Fibroblast of the aortic adventitia (primary cell): ENCODE measurements at places on chromosomes 6 and 20. TPM values are rescaled to one million over a fixed set of nuclear protein-coding genes. Genes with fewer than 3 reads are reported as not detected.

GRCh38 chr20:52270001-52270606 is 78.5 kb upstream of the ZFP64 start:
- no peak for DNase-seq

- no peak for DNase-seq
These were observed 11.9 kb downstream of the KIF25 start for GRCh38 chr6:168009331-168009730.

- DNase-seq = no peak
These were observed 9.9 kb downstream of the PSMG4 start for GRCh38 chr6:3268680-3269079.

DNA sequence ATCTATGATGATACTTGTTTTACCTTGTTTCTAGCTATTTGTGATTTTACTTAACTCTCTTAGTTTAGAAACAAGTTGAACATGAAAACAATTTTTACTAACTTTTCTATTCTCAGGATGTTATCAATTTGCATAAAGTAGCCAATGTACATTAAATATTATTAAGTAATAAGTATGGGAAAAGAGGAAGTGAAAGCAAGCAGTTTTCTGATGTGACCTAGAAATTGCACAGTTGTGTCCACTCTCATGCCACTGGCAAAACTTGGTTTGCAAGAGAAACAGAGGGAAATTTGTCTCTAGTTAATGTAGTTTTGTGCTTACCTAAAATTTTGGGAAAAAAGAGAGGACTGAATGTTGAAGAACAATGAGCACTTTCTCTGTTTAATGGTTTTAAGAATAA is 19.2 kb upstream of the TSPYL1 start:
- no peak for DNase-seq

TRIM10 gene
- not detected in 2 replicates for total RNA-seq

DNA sequence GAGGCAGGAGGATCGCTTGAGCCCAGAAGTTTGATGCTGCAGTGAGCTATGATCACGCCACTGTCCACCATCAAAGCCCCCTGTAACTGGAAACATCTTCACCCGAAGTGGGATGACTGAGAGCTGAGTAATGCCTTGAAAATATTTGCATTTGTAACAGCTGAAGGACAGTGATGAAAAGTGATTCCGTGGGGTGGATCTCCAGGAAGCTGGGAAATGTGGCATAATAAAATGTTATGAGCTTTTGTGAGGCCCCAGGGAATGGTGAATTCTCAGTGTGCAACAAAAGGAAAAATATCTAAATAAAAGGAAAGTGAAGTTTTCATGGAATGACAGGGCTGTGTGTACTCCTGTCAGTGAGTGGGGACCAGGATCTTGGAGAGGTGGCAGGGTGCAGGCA is 92.0 kb downstream of the JAG1 start:
- no peak for DNase-seq

DNA sequence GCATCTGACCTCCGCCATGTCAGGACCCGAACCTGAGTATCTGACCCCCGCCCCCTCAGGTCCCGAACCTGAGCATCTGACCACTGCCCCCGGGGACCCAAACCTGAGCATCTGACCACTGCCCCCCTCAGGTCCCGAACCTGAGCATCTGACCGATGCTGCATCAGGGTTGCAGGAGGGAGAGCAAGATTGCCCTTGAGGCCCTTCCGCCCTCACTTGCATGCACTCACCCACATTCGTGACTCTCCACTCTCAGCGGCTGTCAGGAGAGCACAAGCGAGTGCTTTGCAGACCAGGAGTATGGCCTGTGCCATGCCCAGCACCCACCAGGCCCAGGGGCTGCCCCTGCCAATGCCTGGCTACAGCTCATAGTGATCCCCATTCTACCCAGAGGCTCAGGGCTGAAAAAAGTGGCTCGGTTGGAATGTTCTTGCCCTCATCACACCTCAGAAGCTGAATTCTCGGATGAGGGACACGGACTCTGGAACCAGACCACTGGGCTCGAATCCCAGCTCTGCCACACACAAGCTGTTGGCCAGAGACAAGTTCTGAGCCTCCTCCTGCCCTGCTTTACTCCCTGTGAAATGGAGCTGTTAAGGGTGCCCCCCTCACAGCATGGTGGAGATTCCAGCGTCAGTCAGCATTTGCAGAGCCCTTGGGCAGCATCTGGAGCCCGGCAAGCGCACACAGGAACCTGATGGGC is 82.1 kb downstream of the DLL1 start:
- no peak for DNase-seq

DNA sequence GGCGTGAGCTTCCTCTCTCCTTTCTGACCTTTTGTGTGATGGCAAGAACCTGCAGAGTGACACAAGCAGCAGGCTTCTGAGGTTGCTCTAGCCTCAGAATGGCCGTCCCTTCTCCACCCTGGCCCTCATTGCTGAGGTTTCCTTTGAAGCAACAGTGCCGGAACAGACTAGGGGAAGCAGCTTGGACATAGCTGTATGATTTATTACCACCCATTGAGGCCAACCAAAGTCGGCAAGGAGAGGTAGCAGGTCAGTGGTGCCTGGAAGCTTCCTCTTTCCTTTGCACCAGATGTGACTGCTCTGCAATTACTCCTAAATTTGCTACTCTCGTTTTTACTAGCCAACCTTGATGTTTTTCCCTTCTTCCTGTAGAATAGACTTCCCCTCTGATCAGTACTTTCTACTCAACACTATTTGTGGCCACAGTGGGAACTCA is 31.4 kb downstream of the PTPN1 start:
- DNase-seq = no peak

GRCh38 chr6:7424967-7425807 is 35.6 kb downstream of the RIOK1 start:
- DNase-seq = peak; percentile 64

SLC32A1 gene
- not detected in 2 replicates for total RNA-seq

HAO1 gene
- total RNA-seq = not detected in 2 replicates

DNA sequence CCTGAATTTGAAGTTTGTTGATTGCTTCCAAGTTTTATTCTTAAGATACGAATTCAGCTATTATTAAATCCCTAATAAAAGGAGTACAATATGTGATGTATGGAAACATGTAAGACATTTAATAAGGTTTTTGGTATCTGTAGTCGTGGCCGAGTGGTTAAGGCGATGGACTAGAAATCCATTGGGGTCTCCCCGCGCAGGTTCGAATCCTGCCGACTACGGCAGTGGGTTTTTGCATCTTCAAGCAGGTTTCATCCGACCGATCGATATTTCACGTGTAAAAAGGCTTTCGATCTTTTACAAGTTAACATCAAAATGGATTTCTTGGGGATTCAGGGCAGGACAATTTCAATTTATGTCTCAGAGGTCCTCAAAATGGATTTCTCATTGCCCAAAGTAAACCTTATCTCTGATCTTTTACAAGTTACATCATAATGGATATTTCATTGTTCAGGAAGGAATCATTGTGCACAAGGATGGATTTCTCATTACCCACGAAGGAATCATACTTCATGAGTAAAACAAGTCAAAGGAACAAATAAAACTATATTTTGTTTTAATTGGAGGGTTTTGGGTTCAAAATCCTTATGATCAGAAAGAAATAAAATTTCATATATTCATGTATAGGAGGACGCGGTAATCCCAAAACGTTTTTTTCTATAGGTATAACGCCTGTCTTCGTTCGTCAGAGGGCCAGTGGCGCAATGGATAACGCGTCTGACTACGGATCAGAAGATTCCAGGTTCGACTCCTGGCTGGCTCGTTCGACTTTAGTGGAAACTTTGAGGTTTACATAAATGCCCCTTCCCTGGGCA is 37.3 kb upstream of the BTN3A2 start:
- peak; percentile 85 for DNase-seq

FHL5 gene
- total RNA-seq = not detected in 2 replicates

DNA sequence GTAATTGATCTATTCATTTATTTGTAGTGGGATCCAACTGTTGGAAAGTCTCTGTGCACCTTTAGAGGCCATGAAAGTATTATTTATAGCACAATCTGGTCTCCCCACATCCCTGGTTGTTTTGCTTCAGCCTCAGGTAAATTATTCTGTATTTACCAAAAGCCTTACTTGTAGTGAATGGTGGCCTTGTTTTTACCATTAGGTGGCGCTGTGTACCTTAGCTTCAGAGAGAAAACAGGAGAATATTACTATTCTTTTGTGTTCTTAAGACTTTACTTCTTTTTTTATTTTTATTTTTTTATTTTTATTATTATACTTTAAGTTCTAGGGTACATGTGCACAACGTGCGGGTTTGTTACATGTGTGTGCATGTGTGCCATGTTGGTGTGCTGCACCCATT is 23.7 kb downstream of the PEX7 start:
- DNase-seq = peak; percentile 82

- peak; percentile 64 for DNase-seq
These were observed 261.4 kb upstream of the JARID2 start for GRCh38 chr6:14984519-14984853.

COL19A1 gene
- total RNA-seq = under 0.01 and 0.09 TPM in 2 replicates

- peak; percentile 4 for DNase-seq
These were observed 33.8 kb upstream of the AKAP12 start for GRCh38 chr6:151205721-151206600.

DNA sequence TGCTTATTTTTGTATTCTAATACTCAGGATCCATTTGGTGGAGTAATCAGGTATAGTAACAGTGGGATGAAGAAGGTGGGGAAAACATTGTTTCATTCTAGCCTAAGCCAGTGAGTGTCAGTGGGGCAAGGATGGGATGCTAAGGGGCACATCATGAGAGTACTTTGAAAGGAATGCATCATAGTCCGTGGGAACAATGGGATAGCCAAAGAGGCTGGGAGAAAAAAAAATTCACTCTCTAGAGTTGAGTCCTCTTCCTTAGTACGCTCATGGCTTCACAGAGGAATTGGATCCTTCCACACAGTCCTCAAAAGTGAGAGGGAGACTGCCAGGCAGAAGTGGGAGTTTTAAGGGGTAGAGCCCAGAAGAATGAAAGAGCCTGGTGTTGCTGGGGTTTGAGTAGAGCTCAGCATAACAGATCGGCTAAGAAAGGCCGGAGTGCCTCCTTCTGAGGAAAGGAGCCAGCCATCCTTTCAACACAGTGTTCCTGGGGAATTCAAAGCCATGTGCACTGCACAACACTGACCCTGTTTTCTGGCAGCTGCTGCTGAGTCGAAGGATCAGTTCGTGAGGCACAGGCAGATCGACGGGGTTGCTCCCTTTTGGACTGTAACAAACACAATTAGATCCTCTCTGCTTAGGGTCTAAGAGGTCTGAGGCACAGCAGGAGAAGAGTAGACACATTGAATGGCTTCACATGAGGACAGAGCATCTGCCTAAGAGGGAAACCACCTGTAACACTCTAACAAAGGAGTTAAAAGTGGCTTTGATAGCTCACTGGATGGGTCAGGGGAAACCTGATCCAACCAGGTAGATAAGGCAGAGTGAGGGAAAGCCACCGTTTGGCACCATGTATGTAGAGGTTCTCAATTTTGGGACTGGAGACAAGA is 61.2 kb downstream of the ELOVL5 start:
- peak; percentile 24 for DNase-seq

DNA sequence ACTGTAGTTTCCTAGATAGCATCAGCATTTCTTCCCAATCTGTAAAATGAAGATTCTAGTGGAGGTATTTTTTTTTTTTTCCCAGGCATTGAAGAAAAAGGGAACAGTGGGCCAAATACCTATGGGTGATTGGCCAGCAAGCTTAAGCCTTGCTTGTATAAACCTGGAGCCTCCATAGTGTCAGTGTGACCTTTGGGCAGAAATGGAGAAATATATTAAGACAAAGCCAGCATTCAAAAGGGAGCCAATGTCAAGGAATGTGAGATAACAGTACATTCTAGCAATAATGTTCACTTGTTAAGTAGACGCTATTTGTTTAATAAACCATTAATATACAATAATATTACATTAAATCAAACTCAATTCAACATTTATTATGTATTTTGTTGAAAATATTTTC is 275.4 kb downstream of the FOXA2 start:
- DNase-seq = no peak

- DNase-seq = no peak
These were observed 66.5 kb downstream of the EPM2A start for GRCh38 chr6:145668844-145669243.

DNA sequence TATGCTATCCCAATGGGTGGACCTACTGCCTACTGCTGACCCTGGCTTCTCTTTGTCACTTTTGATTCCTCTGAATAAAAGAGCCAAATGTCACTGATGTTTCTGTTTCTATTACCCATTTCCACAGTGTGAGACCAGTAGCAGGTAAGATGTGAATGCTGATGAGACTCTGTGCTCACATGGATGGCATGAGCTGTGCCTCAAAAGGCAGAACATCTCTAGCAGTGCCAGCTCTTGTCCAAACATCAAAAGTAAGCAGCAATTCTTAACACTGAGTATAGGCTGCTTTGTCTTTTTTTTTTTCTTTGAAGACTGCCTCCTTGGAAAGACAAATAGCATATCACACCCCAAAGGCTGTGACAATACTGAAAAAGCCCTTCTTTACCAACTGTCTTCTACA is 459.2 kb upstream of the RUNX2 start:
- DNase-seq = no peak

- DNase-seq = no peak
These were observed 58.0 kb downstream of the JARID2 start for GRCh38 chr6:15303920-15304291.
